ENCODE measurements at places on chromosomes 2 and 18. TPM values are rescaled to one million over a fixed set of nuclear protein-coding genes. Genes with fewer than 3 reads are reported as not detected.

DNA sequence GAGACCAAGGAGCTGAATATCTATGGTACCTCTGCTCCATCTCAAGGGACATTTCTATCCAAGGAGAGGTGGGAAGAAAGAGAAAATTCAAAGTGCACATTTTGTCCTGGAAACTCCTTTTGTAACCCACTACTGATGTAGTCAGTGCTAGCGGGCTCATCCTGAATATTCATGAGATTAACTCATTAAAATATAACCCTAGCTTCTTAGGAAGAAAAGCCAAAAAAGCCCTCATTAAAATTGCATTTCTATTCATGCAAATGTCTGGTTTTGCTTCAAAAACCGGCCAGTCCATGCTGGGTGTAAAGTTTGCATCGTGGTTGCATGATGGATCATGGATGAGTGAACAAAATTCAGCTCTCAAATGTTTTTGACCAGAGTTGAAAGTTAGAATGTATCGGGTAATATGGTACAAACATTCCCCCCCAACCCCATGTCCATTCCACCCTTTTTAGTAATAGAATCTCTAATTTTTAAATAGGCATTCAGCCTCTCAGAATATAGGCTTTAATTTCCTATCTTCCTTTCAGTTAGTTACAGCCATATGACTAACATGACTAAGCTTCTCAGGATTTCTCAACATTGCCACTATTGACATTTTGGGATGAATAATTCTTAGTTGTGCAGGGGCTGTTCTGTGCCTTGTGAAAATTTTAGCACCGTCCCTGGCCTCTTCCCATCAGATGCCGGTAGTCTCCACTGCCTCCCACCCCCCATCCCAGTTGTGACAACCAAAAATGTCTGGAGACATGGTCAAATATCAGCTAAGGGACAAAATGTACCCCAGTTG lies 104.2 kb upstream of the RND3 start:
- DNase-seq = no peak

DNA sequence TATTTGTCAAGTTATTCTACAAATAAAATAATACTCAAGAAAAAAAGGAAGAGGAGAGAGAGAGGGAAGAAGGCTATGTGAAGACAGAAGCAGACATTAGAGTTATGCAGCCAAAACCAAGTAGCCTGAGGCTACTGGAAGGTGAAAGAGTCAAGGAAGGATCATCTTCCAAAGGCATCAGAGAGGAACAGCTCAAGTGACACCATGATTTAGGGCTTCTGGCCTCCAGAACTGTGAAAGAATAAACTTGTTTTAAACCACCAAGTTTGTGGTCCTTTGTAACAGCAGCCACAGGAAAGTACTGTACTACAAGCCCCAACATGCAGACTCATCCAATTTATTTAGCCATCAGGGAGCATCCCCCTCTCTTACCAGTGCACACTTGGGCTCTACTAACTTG lies 788.5 kb upstream of the LRRTM1 start:
- no peak for DNase-seq

DNA sequence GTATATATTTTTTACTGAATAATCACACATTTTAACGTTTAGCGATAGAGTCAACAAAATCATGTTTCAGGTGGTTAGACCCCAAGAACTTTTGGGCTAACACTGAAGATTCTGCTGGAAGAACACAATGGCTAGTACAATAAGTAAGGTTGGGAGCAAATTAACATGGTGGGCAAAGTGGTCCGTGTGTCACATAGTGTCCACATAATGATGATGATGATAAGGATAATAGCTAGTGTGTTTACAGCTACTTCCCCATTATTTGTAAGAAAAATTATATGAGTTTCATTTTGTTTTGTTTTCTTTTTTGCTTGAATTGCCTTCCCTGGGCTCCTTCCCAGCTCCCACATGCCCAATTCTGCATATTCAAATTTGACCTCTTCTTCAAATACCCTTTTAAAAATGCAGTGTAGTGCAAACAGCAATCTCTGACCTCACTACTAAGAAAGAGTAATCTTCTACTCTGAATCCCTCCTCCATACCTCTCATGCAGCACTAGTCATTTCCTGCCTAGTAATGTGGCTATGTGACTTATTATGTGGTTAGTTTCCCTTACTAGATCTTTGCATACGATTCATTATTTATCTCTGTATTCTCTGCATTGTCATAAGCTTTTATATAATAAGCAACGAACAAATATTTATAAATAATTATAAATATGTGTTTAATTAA lies 16.9 kb upstream of the VPS54 start:
- no peak for DNase-seq

SIX2 gene
- 0.33 TPM for total RNA-seq

SUPT7L gene
- 18.4 TPM for total RNA-seq

DNA sequence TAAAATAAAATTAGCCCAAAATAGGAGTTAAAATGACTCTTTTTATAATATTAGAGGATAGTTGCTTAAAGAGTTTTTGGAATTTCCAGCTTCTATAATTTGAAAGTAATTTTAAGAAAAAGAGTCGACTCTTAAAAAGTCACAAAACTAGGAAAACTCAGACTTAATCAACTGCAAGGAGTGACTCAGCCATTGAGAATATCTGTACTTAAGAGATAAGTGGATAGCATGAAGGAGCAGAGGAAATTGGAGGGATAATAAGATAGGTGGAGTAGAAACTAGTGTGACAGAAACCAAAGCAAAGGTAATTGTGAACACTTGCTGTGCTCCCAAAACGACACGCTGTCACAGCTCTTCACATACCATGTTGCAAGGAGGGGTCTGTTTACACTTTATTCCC lies 8.4 kb downstream of the RSAD2 start:
- DNase-seq = no peak

DNA sequence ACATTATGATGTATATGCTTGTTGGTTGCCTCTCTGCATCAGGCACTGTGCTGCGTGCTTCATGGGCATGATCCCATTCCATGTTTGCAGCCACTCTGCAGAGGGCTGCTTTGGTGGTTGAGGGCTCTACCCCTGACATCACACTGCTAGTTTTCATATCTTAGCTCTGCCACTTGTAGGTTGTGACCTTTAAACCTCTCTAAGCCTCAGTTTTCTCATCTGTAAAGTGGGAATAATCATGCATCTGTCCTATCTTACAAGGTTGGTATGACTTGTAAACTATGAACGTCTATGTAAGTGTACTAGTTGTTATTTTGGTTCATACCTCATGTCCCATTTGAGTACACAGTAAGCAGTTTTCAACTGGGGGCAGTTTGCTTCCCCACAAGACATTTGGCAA lies 260.4 kb downstream of the PHLPP1 start:
- DNase-seq = no peak

SERPINB2 gene
- 0.46 TPM for total RNA-seq

GRCh38 chr2:226376516-226377180 lies 423.0 kb downstream of the IRS1 start:
- no peak for DNase-seq

DNA sequence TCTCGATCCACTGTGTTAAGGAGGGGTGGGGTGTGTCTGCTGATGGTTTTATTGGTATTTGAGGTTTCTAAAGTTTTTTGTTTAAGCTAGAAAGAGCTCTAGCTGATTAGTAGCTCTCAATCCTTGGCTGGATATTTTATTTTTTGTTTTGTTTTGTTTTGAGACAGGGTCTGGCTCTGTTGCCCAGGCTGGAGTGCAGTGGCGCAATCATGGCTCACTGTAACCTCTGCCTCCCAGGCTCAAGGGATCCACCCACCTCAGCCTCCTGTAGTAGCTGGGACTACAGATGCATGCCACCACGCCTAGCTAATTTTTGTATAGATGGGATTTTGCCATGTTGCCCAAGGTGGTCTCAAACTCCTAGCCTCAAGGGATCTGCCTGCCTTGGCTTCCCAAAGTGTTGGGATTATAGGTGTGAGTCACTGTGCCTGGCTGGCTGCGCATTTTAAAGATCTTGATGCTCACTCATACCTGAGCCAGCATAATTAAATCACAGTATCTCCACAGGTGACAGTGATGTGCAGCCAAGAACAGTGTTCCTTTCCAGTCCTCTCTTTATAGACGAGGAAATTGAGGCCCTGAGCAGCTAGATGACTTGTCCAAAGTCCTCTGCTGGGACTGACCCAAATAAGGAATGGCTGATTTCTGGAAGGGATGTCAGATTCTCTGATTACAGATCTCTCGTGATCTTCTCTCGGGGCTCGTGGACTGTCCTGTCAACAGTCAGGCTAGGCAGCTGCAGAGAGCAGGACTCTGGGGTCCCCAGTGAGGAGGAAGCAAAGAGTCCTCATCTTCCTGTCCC lies 44.5 kb downstream of the SPTBN1 start:
- no peak for DNase-seq

DNA sequence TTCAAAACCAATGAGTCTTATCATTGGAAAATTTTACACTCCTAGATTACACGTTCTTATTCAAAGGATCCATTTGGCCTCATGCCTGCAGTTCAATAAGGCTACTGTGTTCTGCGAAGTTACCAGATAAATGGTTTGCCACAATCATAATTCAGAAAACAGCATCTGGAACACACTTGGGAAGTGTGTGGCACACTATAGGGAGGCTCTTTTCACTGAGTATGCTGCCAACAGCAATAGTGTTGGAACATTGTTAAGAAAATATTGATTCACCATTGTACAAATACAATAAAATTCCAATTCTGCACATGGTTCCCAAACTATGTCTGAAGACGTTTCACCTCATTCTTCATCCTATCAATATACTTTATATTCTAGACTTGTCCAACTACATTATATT lies 141.4 kb upstream of the DOK6 start:
- no peak for DNase-seq

DNA sequence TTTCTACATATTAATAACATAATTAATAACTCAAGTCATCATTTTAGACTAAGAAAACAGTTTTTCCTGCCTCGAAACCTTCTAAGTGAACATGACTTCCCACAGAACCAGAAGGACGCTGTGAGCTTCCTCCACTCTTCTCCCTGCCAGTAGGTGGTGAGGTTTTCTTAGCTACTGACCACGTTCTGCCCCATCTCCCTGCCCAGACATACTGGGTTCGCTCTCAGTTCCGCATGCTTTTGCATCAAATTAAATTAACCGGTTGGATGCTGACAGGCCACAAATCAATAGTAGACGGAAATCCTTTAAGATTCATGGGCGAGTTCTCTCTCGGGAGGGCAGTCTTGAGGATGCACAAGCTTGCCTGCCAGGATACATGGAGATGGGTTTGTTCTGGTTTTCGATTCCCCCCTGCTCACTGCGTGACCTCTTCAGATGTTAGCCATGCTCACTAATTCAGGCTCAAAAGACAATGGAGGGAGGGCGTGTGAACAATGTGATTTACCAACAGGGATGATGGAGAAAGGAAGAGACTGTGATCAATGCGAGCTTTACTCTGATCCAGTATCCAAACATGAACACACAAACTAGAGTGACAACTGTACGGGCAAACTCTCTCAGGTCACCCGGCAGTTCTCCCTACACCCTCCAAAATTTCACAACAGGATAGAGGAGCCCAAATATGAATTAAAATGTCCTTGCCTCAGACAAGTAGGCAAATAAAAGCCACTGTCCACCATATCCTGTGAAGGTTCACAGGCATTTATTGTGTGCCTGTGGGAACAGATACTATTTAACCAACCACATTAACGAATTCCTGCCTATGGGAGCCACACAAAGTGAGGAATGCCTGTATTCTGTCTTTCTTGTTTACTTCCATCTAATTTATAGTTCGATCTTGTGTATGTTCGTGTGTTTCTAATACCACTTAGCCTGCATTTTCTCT lies 375.7 kb downstream of the EIPR1 start:
- no peak for DNase-seq

GRCh38 chr18:59200787-59201186 lies 19.2 kb upstream of the GRP start:
- no peak for DNase-seq

- no peak for DNase-seq
Measured at GRCh38 chr2:41313082-41313481, 734.7 kb upstream of the PKDCC start.

UGT1A5 gene
- not detected for total RNA-seq
